ENCODE measurements at places on chromosomes 4 and X.
A peak's percentile ranks its signal among the peaks of the same experiment; 100 is the strongest.

- no peaks in the 10 kb centered on the region for H3K36me3 ChIP-seq
- H3K27me3 ChIP-seq: no peaks in the 10 kb centered on the region
- H3K4me1 ChIP-seq: no peaks in the 10 kb centered on the region
These were observed 53.8 kb upstream of the HGFAC start for GRCh38 chr4:3387943-3388361.

DNA sequence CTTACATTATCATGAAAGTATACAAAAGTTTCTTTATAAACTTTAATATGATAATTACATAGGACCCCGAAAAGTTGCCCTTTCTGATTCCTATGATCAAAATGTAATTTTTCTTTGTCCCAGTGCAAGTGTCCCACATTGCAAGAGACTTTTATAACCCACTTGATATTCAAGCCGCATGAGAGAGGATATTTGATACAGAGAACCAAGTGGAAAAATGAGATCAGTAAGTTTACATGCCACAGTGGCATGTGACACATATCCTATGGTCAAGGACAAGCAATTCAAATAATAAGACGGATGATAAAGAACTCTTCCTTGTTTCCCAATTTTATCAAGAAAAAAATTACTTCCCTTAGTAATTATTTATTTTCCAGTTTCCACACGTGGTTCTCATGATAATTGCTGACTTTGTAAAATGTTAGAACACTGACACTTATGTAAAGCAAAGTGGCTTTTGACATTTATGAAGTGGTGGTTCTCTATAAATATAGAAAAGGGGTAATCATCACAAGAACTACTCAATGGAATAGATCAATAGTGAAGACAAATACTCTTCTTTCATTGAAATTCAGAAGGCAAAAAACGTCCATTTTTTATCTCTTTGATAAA lies 273.7 kb upstream of the NOCT start:
- no peaks in the 10 kb centered on the region for H3K4me1 ChIP-seq
- H3K36me3 ChIP-seq: no peaks in the 10 kb centered on the region
- no peak for DNase-seq

DNA sequence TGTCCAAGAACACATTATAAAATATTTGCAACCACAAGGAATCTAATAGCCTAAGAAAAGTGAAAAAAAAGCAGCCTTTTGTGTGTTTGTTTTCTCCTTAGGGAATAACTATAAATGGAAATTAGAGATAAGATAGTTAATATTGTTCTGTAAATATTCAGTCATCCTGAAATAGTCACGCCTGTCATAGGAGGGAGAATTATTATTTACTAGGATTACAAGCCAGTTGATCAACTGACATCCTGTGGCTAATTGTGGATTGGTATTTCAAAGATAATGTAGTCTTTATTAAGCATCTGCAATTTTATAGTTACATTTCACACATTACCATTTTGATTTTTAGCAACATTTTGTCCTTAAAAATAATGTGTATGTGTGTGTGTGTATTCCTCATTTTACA lies 118.6 kb downstream of the CCSER1 start:
- H3K27ac ChIP-seq: no peak overlapping the region
- no peaks in the 10 kb centered on the region for H3K4me1 ChIP-seq
- no peaks in the 10 kb centered on the region for H3K36me3 ChIP-seq
- H3K4me3 ChIP-seq: no peak overlapping the region
- DNase-seq: no peak

DNA sequence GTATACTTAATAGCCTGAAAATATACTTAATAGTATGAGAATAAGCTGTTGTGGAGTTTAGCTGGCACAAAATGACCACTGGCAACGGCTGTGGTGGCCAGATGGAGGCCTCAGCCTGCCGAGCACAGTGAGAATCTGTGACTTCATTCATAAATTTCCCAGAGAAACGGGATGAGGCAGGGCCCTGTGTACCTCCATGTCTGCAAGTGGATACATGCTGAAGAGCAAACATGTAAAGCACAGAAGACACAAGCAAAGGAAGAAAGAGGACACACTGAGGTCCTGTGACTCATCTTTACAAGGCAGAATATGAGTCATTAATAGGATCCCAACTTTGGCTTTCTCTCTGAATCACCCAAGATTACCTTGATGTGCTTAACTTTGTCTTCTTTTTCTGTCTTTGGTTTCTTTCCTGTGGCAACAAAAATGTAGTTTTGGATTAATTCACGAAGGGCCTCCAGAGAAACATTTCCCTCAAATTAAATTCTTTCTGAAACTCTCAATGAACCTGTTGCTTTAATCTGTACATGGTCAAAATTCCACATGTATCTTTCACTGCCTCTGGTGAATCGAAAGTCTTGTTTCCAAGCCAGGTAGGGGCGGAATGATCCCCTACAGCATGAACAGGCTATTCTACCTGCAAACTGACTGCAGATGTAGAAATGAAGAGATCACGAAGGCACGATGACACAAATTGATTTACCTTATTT lies 56.4 kb downstream of the IRF2 start:
- peak overlapping the region; percentile 74 for H3K27ac ChIP-seq
- DNase-seq: no peak
- H3K4me3 ChIP-seq: peak overlapping the region; percentile 64
- peaks cover 35% of the 10 kb centered on the region for H3K4me1 ChIP-seq
- peaks cover 12% of the 10 kb centered on the region for H3K36me3 ChIP-seq

Data from naive thymus-derived CD4-positive, alpha-beta T cell (primary cell).